ENCODE measurements at places on chromosomes 2 and 18. TPM values are rescaled to one million over a fixed set of nuclear protein-coding genes. Genes with fewer than 3 reads are reported as not detected.

The SNED1 gene
- 80.4 TPM for total RNA-seq

The SMARCAL1 gene
- 9.0 TPM for total RNA-seq

The LDLRAD4 gene
- 0.45 TPM for total RNA-seq

The PFN4 gene
- not detected for total RNA-seq

The SLC9A2 gene
- not detected for total RNA-seq

The FAM98A gene
- 45.9 TPM for total RNA-seq

Measured in smooth muscle cell of the coronary artery (primary cell).